ENCODE measurements at places on chromosomes 2 and 18.

- DNase-seq: no peak
Measured at GRCh38 chr2:84894758-84895520, 10.5 kb upstream of the TMSB10 start.

DNA sequence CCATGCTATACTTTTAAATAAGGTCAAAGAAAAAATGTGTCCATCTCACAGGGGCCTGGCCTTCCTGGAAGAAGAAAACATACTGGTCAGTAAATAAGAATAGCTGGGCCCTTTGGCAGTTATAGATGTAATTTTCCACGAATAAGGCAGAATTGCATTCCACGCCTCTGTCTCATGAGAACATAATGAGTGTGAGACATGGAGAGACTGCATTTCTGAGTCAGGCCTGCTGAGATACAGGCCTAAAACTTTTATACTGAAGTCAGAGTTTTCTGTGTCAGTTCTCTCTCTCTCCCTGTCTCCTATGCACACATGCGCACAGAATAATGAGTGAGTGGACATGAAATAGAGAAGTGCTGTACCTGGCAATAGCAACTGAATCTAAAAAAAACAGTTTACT, 20.4 kb upstream of the IL1R1 start:
- DNase-seq: no peak

DNA sequence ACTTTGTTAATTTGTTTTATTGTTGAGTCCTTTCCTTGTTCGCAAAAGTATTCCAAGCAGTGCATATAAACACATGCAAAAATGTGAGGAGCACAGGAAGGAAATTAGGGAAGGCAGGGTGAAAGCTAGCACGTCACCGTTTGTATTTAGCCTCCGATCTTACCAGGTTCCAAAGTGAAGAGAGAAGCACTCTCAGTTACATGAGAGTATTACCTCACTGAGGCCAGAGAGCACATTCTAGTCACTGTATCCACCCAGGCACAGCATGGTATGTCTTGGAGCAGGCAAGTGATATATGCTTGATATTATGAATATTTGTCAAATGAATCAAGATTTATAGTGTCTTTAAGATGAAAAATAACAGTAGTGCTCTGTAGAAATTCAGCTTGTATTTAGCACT, 6.5 kb upstream of the TMEM182 start:
- DNase-seq: no peak

GRCh38 chr2:30454571-30454970, 7.5 kb downstream of the LCLAT1 start:
- no peak for DNase-seq

DNA sequence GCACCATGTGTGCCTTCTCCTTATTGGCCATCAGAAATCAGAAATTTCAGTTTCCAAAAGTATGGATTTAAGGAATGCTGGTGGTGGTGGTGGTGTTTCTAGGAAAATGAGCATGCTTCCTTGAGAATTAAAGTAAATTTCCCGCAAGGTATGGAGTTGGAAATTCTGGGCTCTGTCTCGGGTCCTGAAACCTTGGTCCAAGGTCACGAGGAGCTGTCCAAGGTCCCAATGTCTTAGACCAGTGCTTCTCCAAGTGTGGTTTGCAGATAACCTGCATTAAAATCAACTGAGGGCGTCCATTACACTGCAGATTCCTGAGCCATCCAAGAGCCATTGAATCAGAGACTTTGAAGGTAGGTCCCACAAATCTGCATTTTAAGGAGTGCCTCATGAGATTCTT, 210.9 kb upstream of the PKDCC start:
- no peak for DNase-seq

DNA sequence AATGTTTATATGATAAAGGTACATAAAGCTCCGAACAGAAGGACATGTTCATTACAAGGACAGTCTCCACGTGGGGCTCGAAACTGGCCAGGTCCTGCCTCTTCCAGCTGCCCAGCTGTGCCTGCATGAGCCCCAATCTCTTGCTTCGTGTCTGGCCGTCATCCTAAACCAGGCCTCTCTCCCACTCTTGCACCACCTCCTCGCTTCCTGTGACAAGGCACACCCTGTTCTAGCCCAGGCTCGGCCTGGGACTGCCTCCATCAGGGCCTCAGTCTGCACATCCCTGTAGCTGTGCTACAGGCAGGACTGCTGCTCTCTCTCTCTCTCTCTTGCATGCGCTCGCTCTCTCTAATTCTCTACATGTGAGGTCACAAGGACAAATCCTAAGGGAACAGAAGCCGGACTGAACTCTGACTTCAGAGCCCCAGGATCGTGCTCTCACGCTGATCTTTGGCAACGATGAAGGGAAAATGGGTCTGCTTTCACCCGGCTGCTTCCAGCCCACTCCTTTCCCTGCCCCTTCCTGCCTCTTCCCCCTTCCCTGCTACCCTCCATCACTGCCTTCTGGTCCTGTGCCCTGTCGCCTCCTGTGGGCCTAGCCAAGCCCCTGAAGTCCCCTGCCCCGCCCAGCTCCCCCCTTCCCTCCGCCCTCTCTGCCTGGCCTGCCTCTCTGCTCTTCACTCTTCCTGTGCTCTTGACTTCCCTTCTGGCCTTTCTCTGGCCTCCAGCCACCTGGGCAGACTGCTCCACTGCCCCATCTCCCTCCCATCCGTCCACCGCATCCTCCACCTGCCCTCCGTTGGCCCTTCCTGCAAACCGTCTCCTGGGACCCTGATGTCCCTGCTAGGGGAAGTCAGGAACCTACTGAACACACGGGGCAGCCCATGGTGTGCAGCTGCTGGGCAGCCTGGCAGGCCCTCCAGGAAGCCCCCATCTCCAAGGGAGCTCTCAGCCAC, 7.8 kb upstream of the GPR55 start:
- DNase-seq: no peak

- DNase-seq: no peak
Measured at GRCh38 chr2:239274391-239275043, 126.3 kb downstream of the HDAC4 start.

All from stimulated activated CD4-positive, alpha-beta T cell treated with anti-CD3 and anti-CD28 coated beads, Interleukin-4, amount 100 ng/mL, for 4 hours (primary cell).